Bronchial epithelial cell (primary cell): ENCODE measurements at places on chromosomes 11 and 22. TPM values are rescaled to one million over a fixed set of nuclear protein-coding genes. Genes with fewer than 3 reads are reported as not detected.
A peak's percentile ranks its signal among the peaks of the same experiment; 100 is the strongest.

DNA sequence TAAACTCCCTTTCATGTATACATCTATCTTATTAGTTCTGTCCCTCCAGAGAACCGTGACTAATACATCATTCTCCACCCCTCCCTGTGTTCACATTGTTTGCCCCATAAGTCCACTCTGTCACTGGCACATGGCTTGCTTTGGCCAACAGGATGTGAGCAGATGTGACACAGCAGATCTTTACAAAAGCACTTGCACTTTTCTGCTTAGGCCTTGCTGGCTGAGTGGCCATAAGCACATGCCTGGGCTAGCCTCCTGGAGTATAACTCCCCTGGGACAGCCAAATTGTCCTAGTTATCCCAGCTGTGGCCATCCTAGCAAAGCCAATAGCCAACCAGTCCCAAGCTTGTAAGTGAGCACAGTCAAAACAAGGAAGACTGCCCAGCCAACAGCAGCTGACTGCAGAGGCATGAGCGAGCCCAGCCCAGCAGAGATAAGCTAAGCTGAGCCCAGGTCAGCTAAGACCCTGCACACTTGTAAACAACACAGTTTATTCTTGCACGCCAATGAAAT lies 9.7 kb upstream of the RCN1 start:
- DNase-seq, result peak; percentile 87

DNA sequence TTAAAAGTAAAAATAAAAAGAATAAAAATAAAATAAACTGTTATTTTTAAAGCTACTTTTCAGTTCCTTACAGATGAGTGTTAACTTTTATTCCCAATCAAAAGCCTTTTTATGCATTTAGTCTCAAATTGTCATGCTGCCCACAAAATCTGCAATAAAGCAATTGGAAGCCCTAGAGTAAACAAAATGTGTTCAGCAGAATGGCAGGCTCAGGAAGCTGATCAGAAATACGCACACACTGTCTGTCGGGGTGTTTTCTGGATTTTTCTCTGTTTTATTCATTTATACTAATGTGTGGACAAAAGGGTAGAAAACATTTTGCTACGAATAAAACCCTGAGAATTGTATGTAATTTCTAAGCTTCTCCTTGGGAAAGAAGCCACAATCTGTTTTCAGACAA lies 162.8 kb downstream of the RCN1 start:
- no peak for DNase-seq

DNA sequence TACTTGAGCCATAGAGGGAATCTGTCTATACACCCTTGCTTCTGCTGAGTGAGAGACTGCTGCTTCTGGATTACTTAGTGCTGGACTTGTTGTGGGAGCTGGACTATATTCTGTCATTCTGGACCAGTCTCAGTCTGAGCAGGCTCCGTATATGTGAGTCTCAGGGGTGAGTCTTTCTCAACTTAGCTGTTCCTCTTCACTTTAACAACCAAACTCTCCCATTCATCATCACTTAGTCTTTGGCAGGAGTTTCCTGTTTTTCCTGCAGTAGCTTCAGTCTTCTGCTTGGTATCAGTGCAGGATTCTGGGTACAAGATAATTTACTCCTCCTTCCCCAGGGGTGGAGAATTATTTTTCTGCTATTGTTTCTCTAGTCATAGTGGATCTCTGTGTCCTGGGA lies 779.5 kb downstream of the METTL15 start:
- no peak for DNase-seq

- no peak for DNase-seq
These were observed 8.0 kb downstream of the SYT7 start for GRCh38 chr11:61572913-61573312.

GRCh38 chr22:18056161-18056666 lies 21.6 kb upstream of the PEX26 start:
- peak; percentile 59 for DNase-seq

DNA sequence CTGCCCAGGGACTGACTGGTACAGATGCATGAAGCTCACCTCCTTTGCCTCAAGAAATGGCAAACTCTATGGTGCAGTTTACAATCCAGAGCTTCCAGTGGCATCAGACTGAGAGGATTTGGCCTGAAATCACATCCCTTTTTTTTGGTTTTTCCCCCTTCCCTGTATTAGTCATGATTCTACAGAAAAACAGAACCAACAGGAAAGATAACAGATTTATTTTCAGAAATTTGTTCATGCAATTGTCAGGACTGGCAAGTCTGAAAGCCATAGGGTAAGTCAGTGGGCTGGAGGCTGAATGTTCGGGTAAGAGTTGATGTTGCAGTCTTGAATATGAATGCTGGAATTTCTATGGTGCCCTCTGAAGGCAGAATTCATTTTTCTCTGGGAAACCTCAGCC lies 12.0 kb upstream of the ZDHHC13 start:
- no peak for DNase-seq

GRCh38 chr11:134976551-134976950 lies 564.5 kb upstream of the B3GAT1 start:
- no peak for DNase-seq

- DNase-seq, result no peak
These were observed 41.7 kb downstream of the THAP12 start for GRCh38 chr11:76339221-76339620.

GRCh38 chr22:27134315-27134701 lies 476.9 kb downstream of the MIAT start:
- DNase-seq, result peak; percentile 96

- no peak for DNase-seq
These were observed 51.8 kb downstream of the APIP start for GRCh38 chr11:34864424-34864823.

DNA sequence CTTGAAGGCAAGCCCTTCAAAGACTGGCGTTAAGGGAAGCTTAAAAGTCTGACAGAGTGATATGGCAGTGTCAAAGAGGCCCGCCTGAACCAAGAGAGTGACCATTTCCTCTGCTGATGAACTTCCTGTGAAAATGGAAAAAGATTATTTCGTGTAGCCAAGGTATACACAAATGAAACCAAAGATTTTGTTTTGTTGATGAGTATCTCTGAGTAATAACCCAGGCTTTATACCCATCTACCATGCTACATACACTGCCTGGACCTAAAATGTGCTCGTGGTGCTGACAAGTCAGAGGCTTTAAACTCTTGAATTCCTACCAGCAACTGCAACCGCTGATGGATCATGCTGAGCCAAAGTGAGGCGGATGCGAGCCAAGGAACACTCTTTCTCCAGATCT lies 21.0 kb upstream of the FNBP4 start:
- no peak for DNase-seq

DNA sequence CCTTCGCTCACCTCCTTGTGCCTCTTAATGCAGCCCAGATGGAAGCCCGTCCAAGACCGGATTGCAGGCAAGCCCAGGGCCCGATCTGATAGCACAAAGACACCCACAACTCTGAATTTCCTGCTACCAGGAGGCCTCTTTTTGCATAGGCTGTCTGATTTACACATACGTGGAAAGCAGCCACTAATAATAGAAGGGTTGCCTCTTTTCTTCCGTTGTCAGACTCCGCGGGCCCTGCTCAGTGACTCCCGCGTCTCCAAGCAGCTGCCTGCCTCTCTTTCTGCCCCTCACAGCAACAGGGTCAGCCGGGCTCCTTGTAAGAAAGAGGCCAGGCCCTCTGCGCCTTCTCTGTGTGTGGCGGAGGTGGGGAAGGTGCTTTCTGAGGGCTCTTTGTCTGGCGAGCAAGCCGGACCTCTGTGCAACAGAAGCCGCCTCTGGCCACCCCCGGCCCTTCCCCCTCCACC lies 26.7 kb downstream of the FLI1 start:
- DNase-seq, result no peak

GRCh38 chr22:39216143-39216490 lies 28.7 kb downstream of the PDGFB start:
- DNase-seq, result no peak

DNA sequence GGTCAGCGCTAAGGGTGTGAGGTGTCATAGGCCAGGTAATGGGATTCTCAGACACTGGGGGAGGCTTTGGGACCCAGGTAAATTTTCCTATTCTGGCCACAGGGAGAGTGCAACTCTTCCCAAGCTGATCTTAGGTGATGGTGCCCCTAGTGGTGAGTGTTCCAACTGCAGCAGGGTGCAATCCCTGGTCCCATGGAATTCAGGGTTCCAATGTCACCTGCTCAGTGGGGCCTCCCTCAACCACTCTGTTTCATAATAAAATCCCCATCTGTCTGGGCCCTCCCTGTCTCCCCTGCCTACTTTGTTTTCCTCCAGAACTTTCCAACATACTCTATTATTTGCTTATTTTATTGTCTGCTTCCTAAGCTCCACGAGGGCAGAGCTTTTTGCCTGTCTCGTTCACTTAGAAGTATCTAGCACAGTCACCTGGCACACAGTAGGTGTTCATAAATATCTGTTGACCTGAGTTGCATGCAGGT lies 2.9 kb upstream of the SGSM1 start:
- DNase-seq, result peak; percentile 25

DNA sequence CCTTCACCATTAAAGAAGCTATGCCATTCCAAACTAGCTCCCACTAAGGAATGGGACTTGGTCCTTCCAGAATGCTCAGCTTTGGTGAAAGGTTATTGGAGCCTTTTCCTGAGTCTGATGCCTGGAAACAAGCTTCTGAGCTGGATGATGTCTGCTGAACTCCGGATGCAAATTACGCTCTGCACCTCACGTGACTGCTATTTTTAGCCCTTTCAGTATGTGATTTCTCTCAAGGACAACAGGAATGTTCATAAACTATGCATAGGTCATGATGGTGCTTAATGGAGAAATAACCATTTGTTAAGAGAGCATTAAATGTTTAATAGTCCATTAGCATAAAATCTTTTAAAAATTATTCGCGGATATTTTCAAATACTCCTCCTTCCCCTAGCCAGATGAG lies 631.4 kb upstream of the KIRREL3 start:
- no peak for DNase-seq

DNA sequence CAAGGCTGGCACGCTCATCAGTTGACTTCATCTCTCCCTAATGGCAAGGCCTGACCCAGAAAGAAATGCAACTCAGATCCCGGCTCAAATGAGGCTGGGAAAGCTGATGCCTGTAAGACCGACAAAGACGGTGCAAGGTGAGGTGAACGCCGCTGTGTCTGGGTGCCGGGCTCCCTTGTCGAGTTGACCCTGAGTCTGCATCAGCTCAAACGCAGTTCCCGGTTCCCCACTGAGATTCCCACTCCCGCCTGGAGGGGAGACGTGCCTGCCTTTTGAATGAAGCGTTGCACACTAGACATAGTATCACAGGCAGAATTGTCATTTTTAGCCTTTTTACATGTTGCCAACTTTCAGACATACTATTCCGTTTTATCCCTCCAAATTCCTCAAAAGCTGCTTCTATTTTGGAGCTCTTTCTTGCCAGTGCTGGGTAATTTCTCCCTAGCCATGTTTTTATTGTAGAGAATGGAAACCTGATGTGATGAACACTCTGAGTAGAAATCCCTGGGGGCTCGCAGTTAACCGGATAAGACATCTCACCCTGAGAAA lies 831 bp upstream of the TP53AIP1 start:
- DNase-seq, result no peak

GRCh38 chr11:17720796-17721171 lies 1.4 kb downstream of the MYOD1 start:
- DNase-seq, result no peak

DNA sequence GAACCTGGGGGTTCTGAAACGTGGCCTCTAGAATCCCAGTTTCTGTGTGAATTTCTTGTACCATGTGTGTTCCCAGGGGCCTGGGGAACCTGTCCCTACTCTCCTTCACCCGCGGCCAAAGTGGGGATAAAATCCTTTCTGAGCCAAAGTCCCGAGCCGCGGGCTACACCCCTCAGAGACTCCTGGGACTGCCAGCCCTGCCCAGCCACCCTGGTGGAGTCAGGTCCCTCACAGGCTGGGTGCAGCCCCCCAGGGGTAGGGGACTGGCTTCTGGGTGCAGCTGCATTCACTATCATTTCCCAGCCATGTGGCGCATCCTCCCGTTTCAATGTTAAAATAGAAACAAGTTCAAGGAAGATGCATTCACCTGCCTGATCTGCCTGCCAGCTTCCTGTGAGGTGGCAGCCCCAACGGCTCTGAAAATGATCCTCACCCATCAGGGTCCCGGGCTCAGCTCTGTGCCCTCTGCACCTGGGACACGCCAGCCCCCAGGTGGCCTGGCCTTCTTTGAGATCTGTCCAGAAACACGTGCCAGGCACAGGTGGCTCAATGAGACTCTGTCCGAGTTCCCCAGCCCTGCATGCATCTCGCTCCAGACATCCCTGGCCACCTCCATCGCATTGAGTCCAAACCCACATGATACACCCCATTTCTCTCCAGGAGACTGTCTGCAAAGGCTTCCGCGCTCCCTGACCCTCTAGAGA lies 338.8 kb downstream of the CTTN start:
- no peak for DNase-seq

DNA sequence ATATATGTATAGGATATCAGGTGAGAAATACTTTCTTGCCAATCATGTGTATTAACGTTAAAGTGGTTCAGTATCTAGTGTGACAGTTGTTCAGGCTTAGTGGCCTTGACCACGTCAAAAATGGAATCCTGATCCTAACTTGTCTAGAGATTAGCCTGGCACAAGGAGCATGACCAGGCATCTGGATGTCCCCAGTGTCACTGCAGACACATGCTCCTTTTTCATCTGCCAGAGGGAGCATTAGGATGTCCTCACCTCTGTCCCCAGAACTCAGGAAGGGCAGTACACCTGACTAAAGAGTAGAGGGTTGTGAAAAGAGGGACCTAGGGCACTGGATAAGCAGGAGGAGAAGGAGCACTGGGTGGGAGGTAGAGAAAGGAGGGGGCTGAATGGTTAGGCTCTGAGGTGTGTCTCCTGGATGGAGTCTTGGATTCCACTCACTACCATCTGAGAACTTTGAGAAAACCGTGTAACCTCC lies 40.9 kb upstream of the GGTLC2 start:
- no peak for DNase-seq

- DNase-seq, result no peak
These were observed 954 bp upstream of the MN1 start for GRCh38 chr22:27802346-27803073.

DNA sequence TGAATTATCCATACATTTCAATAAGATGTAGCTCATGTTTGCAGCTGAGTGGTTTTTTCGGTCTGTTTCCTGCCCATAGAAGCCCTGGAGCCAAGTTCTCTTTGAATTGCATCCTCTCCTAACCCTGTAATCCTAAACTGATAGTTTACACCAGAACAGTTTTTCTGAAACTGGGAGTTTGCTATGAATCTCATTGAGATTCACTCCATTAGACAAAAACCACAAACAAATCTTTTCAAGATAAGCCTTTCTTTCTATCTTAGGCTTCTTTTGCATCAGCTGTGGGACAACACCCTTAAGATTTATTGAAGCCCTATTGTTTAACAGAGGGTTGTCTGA lies 324.8 kb downstream of the DYNC2H1 start:
- no peak for DNase-seq

GRCh38 chr22:38570779-38571364 lies 889 bp upstream of the DMC1 start:
- no peak for DNase-seq

Gene FAM227A
- total RNA-seq, result 0.26 and 0.38 TPM in 2 replicates

Gene C1QTNF5
- total RNA-seq, result 0.90 and 1.3 TPM in 2 replicates

Gene SLC22A8
- total RNA-seq, result not detected in 2 replicates

Gene FGF4
- total RNA-seq, result not detected in 2 replicates

Gene MUC5AC
- total RNA-seq, result under 0.01 TPM in 1 of 2 replicates, not detected in the other

Gene MUC15
- 0.53 and 7.3 TPM in 2 replicates for total RNA-seq

Gene MTMR3
- total RNA-seq, result 30.3 and 32.3 TPM in 2 replicates

Gene ARHGAP8
- 15.0 and 18.2 TPM in 2 replicates for total RNA-seq

Gene GRK3
- 4.2 and 4.6 TPM in 2 replicates for total RNA-seq

Gene GSTT2B
- total RNA-seq, result 0.79 and 0.90 TPM in 2 replicates

Gene OR8D1
- total RNA-seq, result not detected in 2 replicates

Gene FXYD6
- total RNA-seq, result not detected in 2 replicates

Gene SAA4
- not detected in 2 replicates for total RNA-seq
